ENCODE measurements at places on chromosomes 3 and 15. TPM values are rescaled to one million over a fixed set of nuclear protein-coding genes. Genes with fewer than 3 reads are reported as not detected.
A peak's percentile ranks its signal among the peaks of the same experiment; 100 is the strongest.

- no peaks in the 10 kb centered on the region for H3K4me1 ChIP-seq
- H3K27me3 ChIP-seq = no peaks in the 10 kb centered on the region
- no peak for DNase-seq
- H3K4me3 ChIP-seq = no peak overlapping the region
- H3K27ac ChIP-seq = no peak overlapping the region
Observed at GRCh38 chr3:175619369-175619768, 760.2 kb downstream of the NAALADL2 start.

GRCh38 chr15:35583863-35584528, 38.0 kb upstream of the DPH6 start:
- H3K36me3 ChIP-seq = no peaks in the 10 kb centered on the region
- no peaks in the 10 kb centered on the region for H3K27me3 ChIP-seq
- H3K4me1 ChIP-seq = no peaks in the 10 kb centered on the region
- no peak for DNase-seq
- no peak overlapping the region for H3K27ac ChIP-seq
- H3K4me3 ChIP-seq = no peak overlapping the region

GRCh38 chr15:78203346-78204225, 30.8 kb downstream of the ACSBG1 start:
- H3K4me3 ChIP-seq = no peak overlapping the region
- no peaks in the 10 kb centered on the region for H3K36me3 ChIP-seq
- H3K4me1 ChIP-seq = no peaks in the 10 kb centered on the region
- H3K27me3 ChIP-seq = peaks cover 39% of the 10 kb centered on the region
- H3K27ac ChIP-seq = peak overlapping the region; percentile 20

DNA sequence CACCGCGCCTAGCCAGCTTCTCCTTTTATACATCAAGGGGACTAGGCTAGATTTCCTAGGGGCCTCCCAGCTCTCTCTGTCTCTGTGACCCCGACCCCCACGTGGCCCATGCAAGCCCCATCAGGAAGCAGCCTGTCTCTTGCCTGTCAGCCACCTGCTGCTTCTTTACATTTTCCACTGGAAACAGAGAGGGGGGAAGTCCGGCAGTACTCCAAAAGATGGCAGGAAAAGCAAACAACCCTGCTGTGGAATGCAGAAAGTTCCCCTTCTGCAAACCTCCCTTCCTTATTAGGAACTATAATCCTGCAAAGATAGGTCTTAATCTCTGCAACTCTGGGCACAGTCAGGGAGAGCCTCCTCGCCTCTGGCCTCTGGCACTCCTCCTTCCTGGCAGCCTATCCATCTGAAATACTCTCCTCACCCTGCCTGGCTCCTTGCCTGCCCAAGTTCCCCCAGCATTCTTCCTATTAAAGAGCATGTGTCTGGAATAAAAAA, 47.4 kb upstream of the HACD2 start:
- H3K27ac ChIP-seq = no peak overlapping the region
- no peak overlapping the region for H3K4me3 ChIP-seq
- peaks cover 33% of the 10 kb centered on the region for H3K36me3 ChIP-seq
- no peak for DNase-seq

- no peak overlapping the region for H3K27ac ChIP-seq
- peaks cover 9% of the 10 kb centered on the region for H3K4me1 ChIP-seq
- no peak overlapping the region for H3K4me3 ChIP-seq
- H3K36me3 ChIP-seq = no peaks in the 10 kb centered on the region
- DNase-seq = no peak
Observed at GRCh38 chr3:194306771-194307640, 44.1 kb downstream of the CPN2 start.

GRCh38 chr3:12399226-12399625, 85.1 kb upstream of the TSEN2 start:
- peaks cover 9% of the 10 kb centered on the region for H3K4me1 ChIP-seq
- no peak overlapping the region for H3K27ac ChIP-seq
- no peaks in the 10 kb centered on the region for H3K36me3 ChIP-seq

B4GALT4 gene
- total RNA-seq = 18.3 TPM

SLC6A11 gene
- total RNA-seq = 1.5 TPM

TUSC7 gene
- not detected for total RNA-seq

GUCA1C gene
- not detected for total RNA-seq

Measured in MCF 10A (cell line).